ENCODE measurements at places on chromosomes 2 and 18. TPM values are rescaled to one million over a fixed set of nuclear protein-coding genes. Genes with fewer than 3 reads are reported as not detected.

The DUSP19 gene
- 3.5 TPM for total RNA-seq

The ANKRD62 gene
- not detected for total RNA-seq

The ST8SIA3 gene
- not detected for total RNA-seq

The GAL3ST2 gene
- 0.86 TPM for total RNA-seq

The SP140 gene
- 0.54 TPM for total RNA-seq

The MATN3 gene
- total RNA-seq = 2.1 TPM

The STPG4 gene
- total RNA-seq = not detected

The GATA6 gene
- total RNA-seq = 106 TPM

The CACNB4 gene
- total RNA-seq = 3.3 TPM

The EML6 gene
- 0.93 TPM for total RNA-seq
